ENCODE measurements at places on chromosomes 2 and 18. TPM values are rescaled to one million over a fixed set of nuclear protein-coding genes. Genes with fewer than 3 reads are reported as not detected.

TMEM247 gene
- not detected for polyA plus RNA-seq

- no peak for DNase-seq
Measured at GRCh38 chr2:155021618-155022017, 323.1 kb downstream of the KCNJ3 start.

MAP4K4 gene
- polyA plus RNA-seq: 158 TPM

CPO gene
- 0.12 TPM for polyA plus RNA-seq

- no peak for DNase-seq
Measured at GRCh38 chr18:37361335-37362157, 204.1 kb downstream of the CELF4 start.

DNA sequence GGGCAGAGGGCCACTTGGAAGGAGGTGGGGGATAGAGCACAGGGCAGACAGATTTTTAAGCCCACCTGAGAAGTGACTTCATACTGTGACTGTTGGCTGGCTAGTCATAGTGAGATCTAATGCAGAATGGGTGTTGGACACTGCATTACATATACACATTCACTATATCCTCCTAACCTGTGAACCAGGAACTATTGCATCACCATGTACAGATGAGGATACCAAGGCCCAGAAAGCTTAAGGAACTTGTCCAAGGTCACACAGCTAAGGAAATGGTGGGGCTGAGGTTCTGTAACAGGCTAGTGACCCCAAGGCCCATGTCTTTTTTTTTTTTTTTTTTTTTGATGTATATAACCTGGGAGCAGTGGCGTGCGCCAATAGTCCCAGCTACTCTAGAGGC lies 49.6 kb upstream of the SPRED2 start:
- DNase-seq: no peak

ASAP2 gene
- 24.6 TPM for polyA plus RNA-seq

DUSP28 gene
- polyA plus RNA-seq: 4.4 TPM

RNF152 gene
- 7.4 TPM for polyA plus RNA-seq

- DNase-seq: no peak
Measured at GRCh38 chr18:26854292-26854881, 11.1 kb downstream of the AQP4 start.

- DNase-seq: no peak
Measured at GRCh38 chr2:164620873-164621763, at the start of gene GRB14. Gene GRB14, minus strand, starts transcription at chr2:164621482. Its CDS starts 173 bp downstream, at chr2:164621309.

GRCh38 chr2:120958623-120959366 lies 223.1 kb downstream of the GLI2 start:
- DNase-seq: no peak

- DNase-seq: no peak
Measured at GRCh38 chr2:201872591-201872990, 66.3 kb downstream of the CDK15 start.

PROKR1 gene
- not detected for polyA plus RNA-seq

- no peak for DNase-seq
Measured at GRCh38 chr18:80166240-80166639, 57.2 kb downstream of the ADNP2 start.

- DNase-seq: no peak
Measured at GRCh38 chr2:225465827-225466226, 66.3 kb downstream of the NYAP2 start.

GRCh38 chr2:238256594-238257104 lies 16.8 kb upstream of the HES6 start:
- peak; percentile 23 for DNase-seq

GRCh38 chr2:205287316-205287715 lies 395.0 kb upstream of the NRP2 start:
- no peak for DNase-seq

RBKS gene
- polyA plus RNA-seq: 1.5 TPM

GRCh38 chr2:74919827-74920226 lies 38.6 kb upstream of the POLE4 start:
- DNase-seq: no peak

GRCh38 chr18:55179425-55179824 lies 220.2 kb upstream of the CCDC68 start:
- no peak for DNase-seq

SOWAHC gene
- 3.9 TPM for polyA plus RNA-seq

DNA sequence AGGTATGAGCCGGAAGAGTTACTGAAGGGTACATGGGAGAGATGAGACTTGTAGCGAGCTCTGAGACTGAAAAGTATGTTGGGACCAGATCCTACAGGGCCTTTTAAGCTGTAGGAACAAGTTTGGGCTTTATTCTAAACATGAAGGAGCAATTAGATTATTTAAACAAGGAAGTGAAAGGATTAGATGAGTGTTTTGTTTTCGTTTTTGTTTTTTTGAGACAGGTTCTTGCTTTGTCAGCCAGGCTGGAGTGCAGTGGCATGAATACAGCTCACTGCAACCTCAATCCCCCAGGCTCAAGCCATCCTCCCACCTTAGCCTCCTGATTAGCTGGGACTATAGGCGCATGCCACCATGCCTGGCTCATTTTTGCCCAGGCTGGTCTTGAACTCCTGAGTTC lies 110.7 kb downstream of the C1D start:
- DNase-seq: no peak

MXD1 gene
- 9.8 TPM for polyA plus RNA-seq

- no peak for DNase-seq
Measured at GRCh38 chr2:128154225-128154624, 63.2 kb downstream of the UGGT1 start.

- DNase-seq: no peak
Measured at GRCh38 chr2:95349568-95350322, 52.6 kb downstream of the KCNIP3 start.

GRCh38 chr2:153071090-153071489 lies 352.7 kb downstream of the ARL6IP6 start:
- DNase-seq: no peak

DNA sequence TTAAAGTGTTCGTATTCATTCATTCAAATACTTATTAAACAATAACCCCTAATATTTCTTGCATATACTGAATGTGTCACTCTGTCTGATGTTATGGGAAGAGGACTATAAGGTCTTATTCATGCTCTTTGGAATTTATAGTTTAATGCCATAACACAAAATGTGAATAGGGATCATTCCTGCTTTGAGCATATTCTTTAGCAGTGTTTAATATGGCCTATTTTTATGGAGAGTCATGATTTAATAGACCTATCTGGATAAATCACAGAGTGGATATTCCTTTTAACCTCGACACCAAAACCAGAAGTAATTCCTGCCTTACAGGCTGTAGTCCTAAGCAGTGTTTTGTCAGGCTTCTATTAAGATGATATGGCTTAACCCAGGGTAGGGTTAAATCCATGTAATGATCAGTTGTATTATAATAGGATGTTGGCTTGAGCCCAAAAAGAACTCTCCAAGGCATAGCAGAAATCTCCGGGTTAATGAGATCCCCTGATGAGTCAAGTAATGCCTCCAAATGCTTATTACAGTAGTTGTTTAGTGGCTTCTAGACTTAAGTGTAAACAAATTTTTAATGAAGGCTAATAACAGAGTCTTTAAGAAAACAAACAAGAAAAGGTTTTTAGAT lies 54.3 kb downstream of the GULP1 start:
- no peak for DNase-seq

XIRP2 gene
- polyA plus RNA-seq: 0.36 TPM

GRCh38 chr2:104368089-104368488 lies 485.8 kb upstream of the POU3F3 start:
- DNase-seq: no peak

BOK gene
- polyA plus RNA-seq: 18.6 TPM

GRCh38 chr2:110865188-110865587 lies 132.8 kb downstream of the ACOXL start:
- DNase-seq: no peak

GRCh38 chr2:6948677-6949351 lies 31.6 kb downstream of the RNF144A start:
- DNase-seq: no peak

DNA sequence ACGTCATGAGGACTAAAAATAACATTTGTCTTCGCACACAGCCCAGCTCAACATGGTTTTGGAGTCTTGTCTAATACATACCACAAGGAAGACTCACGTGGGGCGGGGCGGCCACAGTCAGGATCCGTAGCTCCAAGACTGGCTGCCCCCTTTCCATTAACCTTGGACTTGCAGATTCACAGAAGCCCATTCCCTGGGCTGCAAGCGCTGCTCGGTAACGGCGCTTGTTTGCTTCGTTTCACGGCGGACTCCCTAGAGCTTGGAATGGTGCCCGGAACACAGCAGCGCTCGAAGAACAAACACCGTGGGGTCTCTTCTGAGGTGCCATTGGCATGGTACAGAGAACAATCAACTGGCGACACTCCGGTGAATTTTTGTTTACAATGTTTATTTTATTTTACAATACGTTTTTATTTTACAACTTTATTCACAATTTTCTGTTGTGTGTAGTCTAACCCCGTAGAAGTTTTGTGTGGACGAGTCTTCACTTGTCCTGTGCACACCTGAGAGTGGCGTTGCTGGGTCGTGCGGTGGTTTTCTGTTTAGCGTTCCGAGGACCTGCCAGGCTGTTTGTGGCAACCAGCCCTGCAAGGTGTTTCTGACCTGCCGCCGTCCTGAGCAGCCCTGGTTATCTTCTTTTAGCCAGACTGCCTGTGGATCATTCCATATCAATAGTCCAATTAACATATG lies 126.5 kb downstream of the GALR1 start:
- no peak for DNase-seq
